ENCODE measurements at places on chromosomes 5 and 9.

DNA sequence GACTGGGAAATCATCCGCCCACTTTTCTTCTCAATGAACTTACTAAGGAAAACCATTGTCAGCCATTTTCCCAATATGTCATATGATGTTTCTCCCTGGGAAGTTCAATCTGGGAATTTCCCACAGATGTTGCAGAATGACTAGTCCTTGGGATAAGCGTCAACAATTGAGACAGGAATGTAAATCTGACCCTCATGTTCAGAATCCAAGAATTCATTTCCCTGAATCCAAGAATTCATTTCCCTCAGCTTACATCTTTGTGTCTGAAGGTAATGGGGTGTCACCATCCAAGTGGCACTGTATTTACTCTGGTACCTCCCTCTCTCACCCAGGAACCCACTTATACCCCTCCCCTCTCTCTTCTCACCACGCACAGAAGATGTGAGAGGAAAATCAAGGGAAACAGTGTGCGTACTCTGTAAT is 7.4 kb downstream of the KLF9 start:
- no peaks in the 10 kb centered on the region for H3K36me3 ChIP-seq
- no peak for DNase-seq
- H3K4me1 ChIP-seq = peaks cover 44% of the 10 kb centered on the region
- no peaks in the 10 kb centered on the region for H3K27me3 ChIP-seq
- H3K4me3 ChIP-seq = peak overlapping the region; percentile 64

- H3K4me3 ChIP-seq = no peak overlapping the region
- H3K4me1 ChIP-seq = no peaks in the 10 kb centered on the region
- DNase-seq = no peak
- H3K36me3 ChIP-seq = no peaks in the 10 kb centered on the region
- no peak overlapping the region for H3K27ac ChIP-seq
Observed at GRCh38 chr5:31329715-31330114, 136.2 kb downstream of the CDH6 start.

- H3K27ac ChIP-seq = no peak overlapping the region
- no peaks in the 10 kb centered on the region for H3K4me1 ChIP-seq
- no peak overlapping the region for H3K4me3 ChIP-seq
- no peaks in the 10 kb centered on the region for H3K27me3 ChIP-seq
- DNase-seq = no peak
Observed at GRCh38 chr9:120965344-120966012, 38.9 kb upstream of the TRAF1 start.

DNA sequence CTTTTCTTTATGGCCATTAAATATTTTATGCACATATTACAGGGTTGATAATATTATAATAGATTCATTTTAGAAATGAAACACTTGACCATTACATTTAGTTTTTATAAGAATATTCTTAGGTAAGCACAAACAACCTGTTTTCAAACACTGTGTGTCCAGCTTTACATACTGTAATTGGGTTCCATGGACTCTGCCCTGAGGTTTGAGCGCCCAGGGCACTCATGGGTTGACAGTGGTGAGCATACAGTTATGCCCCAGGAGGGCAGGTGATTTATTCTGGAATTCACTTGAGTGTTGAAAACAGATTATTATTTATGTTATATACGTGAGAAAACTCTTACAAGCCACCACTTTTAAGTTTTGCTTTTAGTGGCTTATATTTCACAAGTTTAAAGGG is 33.7 kb downstream of the TRIO start:
- H3K4me3 ChIP-seq = no peak overlapping the region
- H3K4me1 ChIP-seq = peaks cover 61% of the 10 kb centered on the region
- no peaks in the 10 kb centered on the region for H3K27me3 ChIP-seq
- no peak for DNase-seq

DNA sequence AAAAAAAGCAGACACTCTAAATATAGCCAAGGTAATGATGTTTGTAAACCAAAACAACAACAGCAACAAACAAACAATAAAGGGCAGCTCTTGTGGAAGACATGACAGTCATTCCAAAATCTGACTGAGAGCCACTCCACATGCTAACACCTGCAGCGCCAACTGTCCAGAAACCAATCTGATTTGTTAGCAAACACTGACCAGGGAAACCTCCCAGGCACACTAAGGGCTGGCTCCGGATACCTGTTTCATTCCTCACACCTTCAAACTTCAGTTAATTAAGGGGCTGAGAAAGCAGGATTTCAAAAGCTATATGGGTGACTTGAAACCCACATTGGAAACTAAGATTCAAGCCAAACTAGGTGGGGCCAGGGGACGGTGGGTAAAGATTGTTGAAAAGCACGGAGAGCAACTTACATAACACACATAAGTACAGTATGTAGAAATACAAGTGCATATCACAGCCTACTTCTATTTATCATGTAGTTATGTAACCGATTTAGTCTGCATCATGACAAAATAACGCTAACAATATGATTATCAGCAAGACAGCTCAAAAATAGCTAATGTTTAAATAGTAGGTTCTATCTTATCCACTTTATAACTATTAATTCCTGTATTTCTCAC is 203.6 kb downstream of the SEMA5A start:
- no peaks in the 10 kb centered on the region for H3K36me3 ChIP-seq
- H3K27ac ChIP-seq = no peak overlapping the region
- H3K27me3 ChIP-seq = no peaks in the 10 kb centered on the region
- no peak for DNase-seq
- no peaks in the 10 kb centered on the region for H3K4me1 ChIP-seq
- no peak overlapping the region for H3K4me3 ChIP-seq

DNA sequence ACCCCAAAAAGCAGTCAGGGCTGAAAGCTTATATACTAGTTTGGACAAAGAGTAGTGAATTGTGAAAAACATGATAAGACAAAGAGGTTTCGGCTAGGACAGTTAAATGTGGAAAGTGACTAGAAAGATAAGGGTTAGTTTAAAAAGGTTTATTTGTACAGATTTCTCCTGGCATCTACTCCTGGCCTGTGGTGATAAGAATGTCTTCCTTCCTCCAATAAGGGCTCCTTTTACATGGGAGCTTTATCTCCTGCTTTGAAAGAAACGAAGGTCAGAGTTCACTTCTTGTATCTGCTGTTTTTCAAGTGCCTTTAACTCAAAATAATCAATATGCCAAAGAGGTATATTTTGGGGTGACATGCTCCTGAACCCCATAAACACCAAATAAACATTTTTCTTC is 776.1 kb upstream of the COX7C start:
- DNase-seq = peak; percentile 8
- H3K4me1 ChIP-seq = no peaks in the 10 kb centered on the region
- no peaks in the 10 kb centered on the region for H3K36me3 ChIP-seq
- H3K4me3 ChIP-seq = no peak overlapping the region
- no peak overlapping the region for H3K27ac ChIP-seq
- no peaks in the 10 kb centered on the region for H3K27me3 ChIP-seq

GRCh38 chr5:89435347-89435746 is 552.4 kb upstream of the MEF2C start:
- no peak for DNase-seq
- no peaks in the 10 kb centered on the region for H3K27me3 ChIP-seq
- no peak overlapping the region for H3K4me3 ChIP-seq
- no peaks in the 10 kb centered on the region for H3K4me1 ChIP-seq

DNA sequence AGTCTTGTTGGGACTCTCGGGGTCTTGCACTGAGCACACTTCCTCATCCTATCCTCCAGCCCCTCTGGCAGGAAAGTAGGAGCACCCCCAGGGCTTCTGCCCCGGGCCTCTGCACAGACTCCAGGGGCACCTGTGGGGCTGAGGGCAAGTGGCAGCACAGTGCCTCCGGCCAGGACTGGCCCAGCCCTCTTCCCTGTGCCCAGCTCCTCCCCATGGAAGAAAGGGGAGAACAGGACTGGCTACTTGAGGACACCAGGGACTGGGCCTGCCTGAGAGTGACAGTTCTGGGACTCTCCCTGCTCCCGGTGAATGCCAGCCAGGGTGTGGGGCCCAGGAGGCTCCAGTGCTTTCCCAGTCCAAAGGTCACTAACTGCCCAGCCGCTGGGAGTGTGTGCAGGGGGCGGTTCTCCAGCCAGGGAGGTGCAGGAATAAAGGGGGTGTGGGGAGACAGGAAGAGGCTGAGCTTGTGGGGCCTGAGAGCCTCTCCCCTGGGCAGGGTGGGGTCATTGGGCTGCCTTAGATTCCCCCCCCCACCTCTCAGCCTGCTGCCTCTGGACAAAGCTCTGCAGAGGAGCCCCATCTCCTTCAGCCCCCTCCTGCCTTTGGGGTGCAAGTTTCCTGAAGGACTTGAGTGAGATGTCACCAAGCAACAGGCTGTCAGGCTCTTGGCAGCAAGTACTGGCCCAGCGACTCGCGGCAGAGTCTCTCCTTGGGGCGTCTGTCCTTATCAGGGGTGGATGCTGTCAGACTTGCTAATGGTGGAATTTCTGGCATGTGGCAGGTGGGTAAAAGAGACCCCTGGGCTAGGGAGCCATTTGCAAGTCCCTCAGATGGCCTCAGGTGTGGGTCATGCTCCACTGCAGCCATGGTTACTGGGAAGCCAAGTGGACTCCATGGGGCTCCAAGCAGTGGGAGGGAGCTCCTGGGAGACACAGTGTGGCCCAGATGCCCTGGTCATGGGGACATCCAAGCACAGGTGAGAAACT is 19.1 kb upstream of the JADE2 start:
- no peak overlapping the region for H3K27ac ChIP-seq
- DNase-seq = peak; percentile 41
- no peaks in the 10 kb centered on the region for H3K36me3 ChIP-seq

DNA sequence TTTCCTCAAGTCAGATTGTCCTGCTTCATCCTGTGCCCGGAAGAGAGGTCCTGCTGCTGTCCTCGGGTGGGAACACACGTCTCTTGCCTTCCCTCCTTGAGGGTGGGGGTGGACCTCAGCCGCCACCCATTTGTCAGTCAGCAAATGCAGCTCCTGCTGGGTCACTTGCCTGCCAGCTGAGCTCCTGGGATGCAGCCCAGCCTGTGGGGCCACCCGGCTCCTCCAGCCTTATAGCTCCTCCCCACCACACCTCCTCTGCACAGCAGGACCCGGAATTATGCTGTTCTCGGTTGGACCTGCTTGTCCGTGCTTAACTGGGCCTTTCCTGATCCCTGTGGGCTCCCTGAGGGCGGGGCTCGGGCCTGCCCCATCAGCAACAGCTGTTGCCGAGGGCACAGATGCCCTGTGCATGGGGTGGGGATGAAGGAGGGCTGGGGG is 52.7 kb downstream of the RXRA start:
- no peaks in the 10 kb centered on the region for H3K4me1 ChIP-seq
- DNase-seq = no peak
- no peak overlapping the region for H3K27ac ChIP-seq
- no peaks in the 10 kb centered on the region for H3K36me3 ChIP-seq

DNA sequence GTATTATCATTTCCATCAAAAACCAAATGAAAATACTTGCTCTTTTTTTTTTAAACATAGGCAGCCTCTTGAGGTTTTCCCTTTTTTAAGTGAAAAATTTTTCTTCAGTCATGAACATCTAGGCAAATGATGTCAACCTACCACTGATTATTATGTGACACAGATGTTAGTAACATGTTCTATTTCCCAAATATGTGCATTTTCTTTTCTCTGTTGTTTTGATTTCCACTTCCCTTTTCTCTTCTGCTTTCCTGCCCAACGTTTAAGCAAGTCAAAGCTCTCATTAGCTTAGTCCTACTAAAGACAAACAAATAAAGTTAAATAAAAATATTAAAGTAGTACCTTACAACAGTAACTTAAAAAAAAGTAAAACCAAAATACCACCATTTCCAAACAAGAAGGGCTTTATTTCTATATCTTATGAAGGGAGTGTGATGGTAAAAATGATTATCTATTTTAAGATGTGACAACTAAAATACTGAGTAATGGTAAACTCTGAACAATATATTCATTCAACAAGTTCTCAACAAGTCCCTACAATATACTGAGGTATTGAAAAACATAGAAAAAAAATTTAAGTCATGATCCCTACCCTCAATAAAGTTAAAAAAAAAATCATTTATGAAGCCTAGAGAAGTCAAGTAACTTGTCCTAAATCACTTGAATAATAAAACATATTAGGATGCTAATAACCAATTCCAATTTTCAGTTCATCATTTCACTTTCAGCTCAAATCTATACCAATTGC is 9.4 kb downstream of the SLC38A9 start:
- H3K27ac ChIP-seq = no peak overlapping the region
- peak; percentile 11 for DNase-seq
- H3K4me3 ChIP-seq = no peak overlapping the region
- no peaks in the 10 kb centered on the region for H3K27me3 ChIP-seq
- no peaks in the 10 kb centered on the region for H3K4me1 ChIP-seq
- H3K36me3 ChIP-seq = peaks cover 10% of the 10 kb centered on the region

DNA sequence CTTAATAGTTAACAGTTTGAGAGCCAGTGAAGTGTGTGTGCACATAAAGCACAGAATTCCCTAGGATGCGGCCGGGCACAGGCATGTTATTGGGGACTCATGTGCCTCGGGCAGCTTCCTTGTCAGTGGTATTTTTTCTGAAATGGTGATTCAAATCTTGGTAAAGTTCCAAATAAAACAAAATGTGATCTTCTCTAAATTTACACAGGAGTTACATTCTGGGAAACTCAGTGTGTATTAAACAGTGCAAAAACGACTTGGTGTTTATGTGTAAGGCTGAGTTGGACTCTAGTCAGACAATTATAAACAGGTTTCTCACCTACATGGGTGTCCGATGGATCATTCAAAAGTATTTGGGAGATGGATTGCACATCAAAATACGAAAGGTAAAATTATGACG is 48.9 kb downstream of the BOD1 start:
- H3K36me3 ChIP-seq = no peaks in the 10 kb centered on the region
- no peaks in the 10 kb centered on the region for H3K4me1 ChIP-seq
- peaks cover 8% of the 10 kb centered on the region for H3K27me3 ChIP-seq
- no peak for DNase-seq
- no peak overlapping the region for H3K27ac ChIP-seq

DNA sequence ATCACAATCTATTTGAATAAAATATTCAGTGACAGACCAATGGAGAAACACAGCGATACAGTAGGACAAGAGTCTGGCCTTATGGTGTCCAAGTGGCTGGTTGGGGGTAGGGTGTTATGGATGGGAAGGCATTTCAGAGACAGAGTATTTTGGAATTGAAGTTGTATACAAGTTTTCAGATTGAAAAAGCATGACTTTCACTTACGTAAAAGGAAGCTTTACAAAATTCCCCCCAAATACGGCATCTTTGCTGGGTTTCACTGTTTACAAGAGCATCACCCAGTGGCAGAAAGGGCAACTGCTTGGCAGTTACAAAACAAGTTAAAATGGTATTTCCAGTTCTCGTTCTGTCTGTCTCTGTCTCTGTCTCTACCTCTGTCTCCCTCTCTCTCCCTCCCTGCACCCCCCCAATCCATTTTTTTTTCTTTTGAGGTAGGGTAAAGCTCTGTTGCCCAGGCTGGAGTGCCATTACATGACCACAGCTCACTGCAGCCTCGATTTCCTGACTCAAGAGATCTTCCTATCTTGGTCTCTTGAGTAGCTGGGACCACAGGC is 86.2 kb downstream of the PTPN3 start:
- H3K27ac ChIP-seq = no peak overlapping the region
- H3K27me3 ChIP-seq = peaks cover 2% of the 10 kb centered on the region
- H3K4me3 ChIP-seq = no peak overlapping the region
- no peaks in the 10 kb centered on the region for H3K4me1 ChIP-seq

DNA sequence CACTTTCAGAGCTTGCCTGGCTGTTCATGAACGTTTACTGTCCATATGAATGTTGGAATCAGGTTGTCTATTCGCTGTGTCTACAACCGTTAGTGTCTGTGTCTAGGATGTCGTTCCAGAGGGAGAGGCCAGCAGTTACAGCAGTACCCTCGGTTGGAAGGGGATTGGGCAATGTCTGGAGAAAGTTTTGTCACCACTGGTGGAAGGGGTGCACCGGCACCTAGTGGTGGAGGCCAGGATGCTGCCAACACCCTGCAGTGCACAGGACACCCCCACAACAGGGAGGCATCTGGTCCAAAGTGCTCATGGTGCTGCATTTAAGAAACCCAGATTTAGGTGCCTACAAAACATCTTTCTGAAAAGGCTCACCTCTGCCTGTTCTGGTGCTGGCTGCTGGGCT is 220.7 kb downstream of the FANCC start:
- H3K4me1 ChIP-seq = no peaks in the 10 kb centered on the region
- H3K36me3 ChIP-seq = peaks cover 6% of the 10 kb centered on the region
- no peak overlapping the region for H3K27ac ChIP-seq
- no peak for DNase-seq
- no peak overlapping the region for H3K4me3 ChIP-seq
